NCI-H446 treated with DMSO at 0.1 percent for 48 hours (cell line): ENCODE measurements at places on chromosomes 5 and 9.
A peak's percentile ranks its signal among the peaks of the same experiment; 100 is the strongest.

DNA sequence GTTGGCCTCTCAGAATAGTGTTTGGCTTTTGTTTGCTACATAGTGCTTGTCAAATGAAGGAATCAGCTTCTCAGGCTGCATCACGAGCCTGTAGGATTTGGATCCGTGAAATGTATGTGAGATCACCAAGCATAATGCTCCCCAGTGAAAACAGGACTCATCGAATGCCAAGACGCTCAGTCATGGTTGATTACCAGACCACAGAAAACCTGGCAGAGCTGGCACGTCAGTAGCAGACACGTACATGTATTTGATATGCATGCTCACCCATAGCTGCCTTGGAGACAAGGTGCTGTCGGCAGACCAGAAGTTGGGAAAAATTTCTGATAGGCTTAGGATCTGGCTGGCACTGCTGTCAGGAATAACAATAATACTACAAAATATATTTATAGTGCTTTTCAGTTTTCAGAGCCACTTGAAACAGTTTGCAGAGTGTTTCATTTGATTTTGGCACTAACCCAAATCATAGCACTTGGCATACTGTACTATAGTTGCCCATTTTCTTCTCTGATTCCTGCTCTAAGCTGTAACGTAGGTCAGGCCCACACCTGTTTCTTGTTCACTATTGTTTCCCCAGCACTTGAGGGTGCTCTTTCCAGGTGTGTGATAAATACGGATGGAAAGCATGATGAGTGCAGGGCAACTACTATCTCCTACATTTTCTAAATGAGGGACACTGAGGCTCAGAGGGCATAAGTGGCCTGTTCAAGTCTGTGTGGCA is 226.1 kb downstream of the NR3C1 start:
- DNase-seq = peak; percentile 98

- no peak for DNase-seq
These were observed 280.6 kb upstream of the EFNA5 start for GRCh38 chr5:107951309-107951708.

DNA sequence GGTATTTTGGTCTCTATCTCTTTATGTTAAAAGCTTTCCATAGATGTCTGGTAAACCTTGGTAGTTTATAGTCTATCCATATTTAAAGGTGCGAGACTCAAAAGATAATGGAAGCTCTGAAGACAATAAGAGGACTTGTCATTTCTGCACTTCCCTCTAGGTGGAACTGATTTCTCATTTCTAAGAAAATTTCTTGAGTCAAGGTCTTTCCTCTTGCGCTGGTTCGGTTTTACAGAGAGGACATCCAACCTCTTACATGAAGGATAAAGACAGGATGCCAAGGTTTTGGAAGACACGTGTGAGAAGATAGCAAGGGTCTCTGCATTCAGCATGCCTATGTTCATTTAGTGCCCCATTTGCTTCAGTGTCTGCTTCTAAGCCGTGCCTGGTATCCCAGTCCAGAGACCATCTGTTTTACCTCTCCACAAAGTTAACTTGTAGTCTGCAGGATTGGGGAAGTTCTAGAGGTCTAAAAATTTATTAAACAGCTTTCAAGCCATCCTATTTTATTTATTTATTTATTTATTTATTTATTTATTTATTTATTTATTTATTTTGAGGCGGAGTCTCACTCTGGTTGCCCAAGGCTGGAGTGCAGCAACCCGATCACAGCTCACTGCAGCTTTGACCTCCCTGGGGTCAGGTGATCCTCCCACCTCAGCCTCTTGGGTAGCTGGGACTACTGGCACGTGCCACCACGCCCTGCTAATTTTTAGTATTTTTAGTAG is 41.6 kb downstream of the KIAA1191 start:
- no peak for DNase-seq

DNA sequence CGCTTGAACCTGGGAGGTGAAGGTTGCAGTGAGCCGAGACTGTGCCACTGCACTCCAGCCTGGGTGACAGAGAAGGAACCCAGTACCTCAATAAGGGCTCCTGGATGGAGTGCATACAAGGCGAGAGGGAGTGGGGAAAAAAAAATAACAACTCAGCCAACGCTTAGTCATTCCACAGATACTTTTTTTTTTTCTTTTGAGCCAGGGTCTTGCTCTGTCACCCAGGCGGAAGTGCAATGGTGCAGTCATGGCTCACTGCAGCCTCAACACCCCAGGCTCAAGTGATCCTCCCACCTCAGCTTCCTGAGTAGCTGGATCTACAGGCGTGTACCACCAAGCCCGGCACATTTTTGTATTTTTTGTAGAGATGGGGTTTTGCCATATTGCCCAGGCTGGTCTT is 59.5 kb upstream of the GGTA1 start:
- DNase-seq = no peak

DNA sequence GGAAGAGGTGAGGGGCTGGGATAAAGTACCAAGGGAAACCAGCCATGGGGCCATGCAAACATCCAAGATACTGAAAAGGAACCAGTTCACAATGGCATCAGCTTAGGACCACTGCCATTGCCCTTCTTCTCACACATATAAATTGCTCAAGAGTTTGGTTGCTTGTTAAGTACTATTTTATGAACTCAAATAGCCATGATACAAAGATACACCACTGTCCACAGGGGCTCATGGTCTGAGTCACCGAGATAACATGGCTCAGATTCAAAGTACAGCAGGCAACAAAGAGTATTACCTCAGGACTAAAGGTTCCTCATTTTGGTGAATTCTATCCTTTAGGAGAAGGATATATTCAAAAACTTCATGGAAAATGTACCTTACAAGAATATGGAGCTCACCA is 55.6 kb downstream of the FANCC start:
- DNase-seq = no peak

- peak; percentile 8 for DNase-seq
These were observed 127.4 kb downstream of the PTTG1 start for GRCh38 chr5:160548949-160549645.

DNA sequence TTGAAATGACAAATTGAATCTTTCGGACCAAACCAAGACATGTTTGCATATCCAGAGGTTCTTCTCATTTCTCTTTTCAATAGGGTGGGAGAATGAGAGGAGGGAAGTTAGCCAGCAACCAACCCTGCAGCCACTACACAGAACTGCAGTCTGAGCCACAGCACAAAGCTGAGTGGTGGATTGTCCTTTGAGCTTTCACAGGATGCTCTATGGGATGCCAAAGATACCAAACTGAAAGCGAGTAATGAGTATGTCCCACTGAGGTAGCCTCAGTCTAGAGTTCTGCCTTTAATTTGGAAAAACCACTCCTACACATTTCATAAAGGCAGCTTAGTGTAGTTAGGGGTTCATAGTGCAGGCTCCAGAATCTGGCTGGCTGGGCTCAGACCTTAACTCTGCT is 114.9 kb downstream of the MARCHF3 start:
- no peak for DNase-seq

DNA sequence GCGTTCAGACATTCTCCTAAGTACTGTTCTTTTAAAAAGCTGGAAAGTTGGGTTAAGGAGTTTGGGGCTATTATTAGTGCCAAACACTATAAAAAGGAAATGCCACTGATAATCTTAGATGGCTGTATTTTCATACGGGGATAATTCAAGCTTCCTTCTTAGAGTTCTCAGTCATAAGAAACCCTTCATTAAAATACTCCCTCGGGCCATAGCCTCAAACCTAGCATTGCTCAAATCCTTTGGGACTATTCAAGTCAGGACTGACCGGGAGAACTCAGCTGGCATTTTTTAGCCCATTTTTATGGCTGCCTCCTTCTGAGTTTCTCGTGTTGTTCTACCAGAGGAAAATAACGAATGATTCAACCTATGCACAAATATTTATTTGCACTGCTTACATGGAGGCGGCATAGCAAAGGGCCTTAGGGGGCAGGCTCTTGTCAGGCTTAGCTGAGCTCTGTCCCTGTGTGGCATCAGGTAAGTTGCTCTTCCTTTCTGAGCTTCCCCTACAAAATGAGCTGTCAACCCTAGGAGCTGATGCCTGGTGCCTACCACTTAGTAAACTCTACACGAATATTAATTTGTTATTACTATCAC is 33.5 kb upstream of the ADAM19 start:
- DNase-seq = no peak
